ENCODE measurements at places on chromosomes 13 and 19.
A peak's percentile ranks its signal among the peaks of the same experiment; 100 is the strongest.

DNA sequence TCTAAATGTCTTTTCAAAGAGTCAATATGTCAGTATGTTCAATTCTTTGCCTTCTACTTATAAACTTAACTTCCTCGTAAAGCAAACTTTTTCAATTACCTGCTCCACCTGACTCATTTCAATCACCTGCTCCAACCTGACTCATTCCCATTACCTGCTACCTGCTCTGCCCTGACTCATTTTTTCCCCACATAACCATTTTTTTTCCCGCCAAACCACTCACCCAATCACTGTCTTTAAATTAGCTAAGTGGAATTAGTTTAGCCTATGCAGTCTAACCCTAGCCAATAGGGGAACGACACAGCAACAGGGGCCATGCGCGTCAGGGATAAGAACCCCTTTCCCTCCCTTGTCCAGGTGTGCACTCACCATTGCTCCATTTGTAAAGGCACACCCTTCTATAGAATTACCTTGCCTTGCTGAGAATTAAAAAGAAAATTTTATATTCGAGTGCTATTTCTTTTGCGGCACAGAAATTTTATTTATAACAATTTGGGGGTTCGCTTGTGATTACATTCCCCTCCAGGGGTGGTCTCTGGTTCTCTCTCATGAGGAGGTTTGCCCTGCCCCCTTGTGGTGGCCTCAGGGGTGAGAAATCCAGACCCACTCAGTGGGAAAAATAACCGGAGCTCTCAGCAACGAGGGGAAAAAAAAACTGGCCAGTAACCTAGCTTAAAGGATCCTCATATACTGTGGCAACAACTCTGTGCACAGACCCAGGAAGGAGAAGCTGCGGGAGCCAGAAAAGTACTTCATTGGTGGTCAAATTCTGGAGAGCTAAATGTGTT is 193.1 kb downstream of the ZNF486 start:
- no peak for DNase-seq

- no peak for DNase-seq
These were observed 3.6 kb downstream of the JOSD2 start for GRCh38 chr19:50507376-50507775.

DNA sequence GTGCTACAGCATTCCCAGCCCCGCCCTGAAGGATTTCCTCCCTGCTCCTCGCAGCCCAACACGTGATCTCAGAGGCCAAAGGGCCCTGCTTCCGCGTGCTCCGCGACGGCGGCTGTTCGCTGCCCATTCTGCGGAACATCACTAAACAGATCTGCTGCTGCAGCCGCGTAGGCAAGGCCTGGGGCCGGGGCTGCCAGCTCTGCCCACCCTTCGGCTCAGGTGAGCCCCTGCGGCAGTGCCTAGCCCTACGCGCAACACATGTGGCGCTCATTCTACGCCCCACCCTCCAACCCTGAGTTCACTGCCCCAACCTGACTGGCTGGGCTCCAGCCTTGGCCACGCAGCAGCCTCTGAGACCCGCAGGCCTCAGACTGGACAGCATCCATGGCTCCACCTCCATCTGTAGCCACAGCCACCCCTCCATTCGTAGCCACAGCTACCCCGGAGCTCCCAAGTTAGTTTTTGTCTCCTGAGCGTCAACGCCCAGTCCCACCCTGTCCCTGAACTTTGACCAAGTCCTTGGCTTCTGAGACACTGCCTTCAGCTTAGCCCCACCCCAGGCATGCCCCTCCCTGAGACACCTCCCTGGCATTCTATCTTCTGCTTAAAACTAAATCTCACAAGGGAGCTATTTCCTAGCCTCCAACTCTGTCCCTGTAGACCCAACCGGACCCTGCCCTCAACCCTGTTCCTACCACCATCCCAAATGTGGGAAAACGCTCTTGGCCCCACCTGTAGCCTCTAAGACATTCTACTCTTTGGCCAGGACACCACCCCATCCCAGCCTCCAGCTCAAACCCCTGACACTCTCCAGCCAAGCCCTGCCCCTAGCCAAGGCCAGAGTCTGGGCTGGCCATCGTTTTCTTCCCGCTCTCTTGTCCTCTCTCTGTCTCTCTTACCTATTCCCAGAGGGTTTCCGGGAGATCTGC is 6.4 kb downstream of the LTBP4 start:
- no peak for DNase-seq

GRCh38 chr13:30679483-30680330 is 55.6 kb upstream of the ALOX5AP start:
- no peak for DNase-seq

GRCh38 chr19:52343548-52343947 is 7.5 kb downstream of the ZNF610 start:
- DNase-seq: peak; percentile 41

- no peak for DNase-seq
These were observed 458 bp downstream of the ARHGEF1 start for GRCh38 chr19:41883463-41883820.

DNA sequence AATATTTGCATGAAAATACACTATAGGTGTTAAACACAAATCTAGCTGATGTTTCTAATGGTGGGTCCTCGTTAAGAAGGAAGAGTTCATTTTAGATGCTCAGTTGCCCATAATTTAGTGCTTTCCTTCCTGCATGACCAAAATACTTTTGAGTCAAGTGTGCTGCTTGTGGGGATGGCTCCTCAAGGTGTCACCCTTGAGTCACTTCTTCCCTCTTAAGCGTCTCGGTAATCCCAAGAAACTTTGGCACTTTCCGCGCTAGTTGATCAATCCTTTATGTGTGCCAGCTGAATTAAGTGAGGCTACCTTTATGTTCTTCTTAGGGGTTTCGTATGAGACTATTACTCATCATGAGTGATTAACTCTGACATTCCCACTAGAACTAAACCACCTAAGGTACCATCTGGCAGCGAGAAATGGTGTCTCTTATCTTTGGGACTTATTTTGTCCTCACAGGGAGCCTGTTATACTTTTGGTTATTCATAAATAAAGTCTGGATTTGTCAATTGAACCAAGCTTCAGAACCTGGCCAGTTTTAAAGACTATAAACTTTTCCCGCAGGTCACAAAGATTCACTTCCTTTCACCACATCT is 106.8 kb downstream of the NHLRC3 start:
- no peak for DNase-seq

Measured in activated naive CD8-positive, alpha-beta T cell treated with anti-CD3 and anti-CD28 coated beads for 36 hours (primary cell).